Activated T-helper 1 cell treated with anti-CD3 and anti-CD28 coated beads, Interleukin-12 subunit alpha, Interleukin-12 subunit beta, Interleukin-2, Interleukin-4 antibody, amounts not matched to agents 30 ng/mL and 10 ng/mL and 1 ng/mL, durations not matched to agents 14 hours and 24 hours and 36 hours (primary cell): ENCODE measurements at places on chromosomes 3 and 15. TPM values are rescaled to one million over a fixed set of nuclear protein-coding genes. Genes with fewer than 3 reads are reported as not detected.

DNA sequence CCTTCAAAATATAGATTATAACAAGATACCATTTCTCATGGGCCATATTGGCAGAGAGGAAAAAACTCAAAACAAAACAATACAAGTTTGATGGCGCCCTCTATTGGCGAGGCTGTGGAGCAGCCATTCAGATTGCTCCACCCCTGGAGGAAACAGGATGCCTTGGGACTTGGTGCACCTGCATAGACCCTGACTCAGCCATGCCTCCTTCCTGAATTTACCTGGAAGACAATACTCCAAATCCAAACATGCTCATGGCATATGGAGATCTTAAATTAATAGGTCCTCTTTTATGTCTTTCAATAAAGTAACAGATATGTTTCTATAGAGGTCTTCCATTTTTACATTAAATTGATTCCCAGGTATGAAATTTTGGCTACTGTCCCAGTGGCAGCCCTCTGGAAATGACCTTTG, 90.0 kb downstream of the APBA2 start:
- peak; percentile 48 for DNase-seq

GRCh38 chr3:157376603-157377300, 59.9 kb upstream of the PTX3 start:
- no peak for DNase-seq

DNA sequence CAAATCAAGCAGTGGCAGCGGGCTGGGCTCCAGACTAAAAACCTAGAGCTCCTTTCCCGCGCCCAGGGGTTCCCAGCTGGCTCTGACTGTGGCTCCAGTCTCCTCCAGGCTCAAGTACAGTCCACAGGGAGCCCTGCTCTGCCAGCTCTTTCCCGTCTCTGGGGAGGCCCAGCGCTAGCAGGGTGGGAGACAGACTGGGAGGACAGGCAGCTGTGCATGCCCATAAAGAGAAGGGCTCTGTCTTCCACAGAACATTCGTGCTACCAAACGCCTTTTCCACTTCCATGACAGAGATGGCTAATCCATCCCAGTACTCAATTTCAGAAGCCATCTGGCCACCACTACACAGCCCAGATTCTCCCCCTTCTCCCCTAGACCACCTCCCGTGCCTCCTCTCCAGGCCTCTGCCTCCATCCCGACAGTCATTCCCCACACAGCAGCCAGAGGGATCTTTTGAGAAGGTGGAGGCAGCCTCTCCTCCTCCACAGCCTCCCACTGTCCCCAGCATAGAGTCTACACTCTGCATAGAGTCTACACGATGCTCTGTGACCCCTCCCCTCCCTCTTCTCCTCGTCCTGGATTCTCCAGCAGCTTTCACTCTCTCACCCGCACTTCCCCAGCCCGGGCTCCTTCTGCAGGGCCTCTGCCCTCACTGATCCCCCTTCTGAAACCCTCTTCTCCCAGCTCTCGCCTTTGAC, 6.8 kb upstream of the DUSP7 start:
- DNase-seq, result no peak

DNA sequence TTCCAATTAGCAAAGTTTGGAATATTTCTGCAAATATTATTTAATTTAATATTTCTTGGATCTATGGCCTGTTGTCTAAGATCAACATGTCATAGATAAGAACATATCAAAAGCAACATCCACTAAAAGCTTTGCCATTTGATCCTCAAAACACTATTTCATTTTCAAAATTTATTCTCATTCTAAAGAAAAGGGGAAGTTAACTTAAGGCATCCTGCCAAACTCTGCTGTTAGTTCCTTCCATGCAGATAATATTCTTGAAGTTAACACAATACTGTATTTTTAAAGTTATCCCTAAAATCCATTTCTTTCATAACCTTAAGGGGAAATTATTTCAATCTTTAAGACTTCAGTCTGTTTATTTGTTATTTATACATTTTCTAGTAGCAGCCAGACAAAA, 28.2 kb upstream of the GBE1 start:
- DNase-seq, result no peak

- no peak for DNase-seq
These were observed 9.0 kb downstream of the ZIC4 start for GRCh38 chr3:147397155-147397874.

DNA sequence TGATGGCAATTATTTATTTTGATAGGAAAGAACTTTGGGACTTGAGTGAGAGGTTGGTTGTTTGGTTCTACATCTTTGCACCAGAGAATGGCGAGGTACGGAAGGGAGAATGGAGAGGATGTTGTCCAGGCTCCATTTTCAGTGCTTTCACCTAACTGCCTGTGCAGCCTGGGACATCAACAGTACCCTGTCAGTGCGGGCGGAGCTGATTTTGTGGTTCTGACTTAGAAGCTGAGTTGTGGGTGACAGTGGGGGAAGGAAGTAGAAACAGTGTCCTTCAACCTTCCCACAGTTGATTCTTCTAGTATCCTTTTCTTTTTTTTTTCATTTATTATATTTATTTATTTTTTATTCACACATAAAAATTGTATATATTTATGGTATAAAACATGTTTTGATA, 95.3 kb downstream of the TIGIT start:
- no peak for DNase-seq

Gene CPNE9
- total RNA-seq, result 0.93 TPM in 1 of 2 replicates, not detected in the other

DNA sequence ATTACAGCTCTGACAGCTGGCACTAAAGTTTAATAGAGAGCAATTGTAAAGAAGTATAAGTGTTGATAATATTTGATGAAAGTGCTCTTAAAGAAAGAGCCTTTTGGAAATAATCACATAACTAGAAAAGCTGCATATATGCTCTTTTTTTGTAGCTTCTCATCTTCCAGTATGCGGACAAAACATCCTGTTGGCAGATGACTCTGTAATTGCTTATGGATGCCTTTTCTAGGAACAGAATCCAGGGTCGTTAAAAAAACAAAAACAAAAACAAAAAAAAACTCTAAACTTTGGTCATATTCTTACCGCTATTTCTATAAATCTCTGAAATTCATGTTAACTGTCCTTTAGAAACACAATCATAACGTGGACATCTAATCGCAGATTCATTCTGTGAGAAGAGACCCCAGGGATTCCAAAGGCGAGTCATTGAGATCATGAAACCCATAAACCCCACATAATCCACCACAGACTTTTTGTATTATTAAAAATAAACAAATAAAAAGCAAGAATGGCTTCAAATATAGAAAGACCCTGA, 109.8 kb downstream of the EPHA3 start:
- DNase-seq, result no peak

DNA sequence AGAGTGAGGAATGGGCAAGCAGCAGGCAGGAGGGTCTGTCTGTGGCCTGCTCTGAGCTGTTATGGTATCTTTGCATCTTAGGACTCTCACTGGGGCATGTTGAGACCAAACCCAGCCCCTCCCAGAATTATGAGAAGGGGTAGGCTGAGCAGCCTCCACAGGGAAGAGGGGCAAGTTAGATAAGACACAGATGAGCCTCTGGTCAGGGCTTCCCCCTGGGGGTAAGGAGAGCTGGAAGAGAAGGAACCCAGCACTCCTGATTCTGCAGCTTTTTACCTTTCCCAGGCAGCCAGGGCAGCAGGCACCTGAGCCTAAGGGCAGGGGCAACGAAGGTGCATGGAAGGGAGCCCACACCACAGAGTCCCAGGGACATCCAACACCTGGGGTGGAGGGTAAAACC, 19.3 kb downstream of the DUOX1 start:
- DNase-seq, result no peak

DNA sequence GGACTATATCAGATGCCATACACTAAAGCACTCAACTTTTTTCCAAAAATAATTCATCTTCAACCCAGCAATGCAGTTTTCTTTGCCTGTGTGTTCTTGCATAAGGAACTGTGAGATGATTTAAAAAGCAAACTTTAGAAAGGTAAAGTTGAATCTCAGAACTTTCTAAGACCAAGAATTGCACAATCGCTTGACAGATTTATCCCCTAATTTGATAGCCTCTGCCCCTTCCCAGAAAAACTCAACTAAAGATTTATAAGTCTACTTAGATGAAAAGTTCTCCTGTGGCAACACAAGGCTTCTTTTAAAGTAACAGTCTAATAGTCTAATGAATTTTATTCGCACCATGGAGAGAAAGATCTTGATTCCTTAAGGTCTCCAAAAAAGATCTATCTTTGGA, 259.3 kb downstream of the MAGI1 start:
- no peak for DNase-seq

Gene DNAJC17
- total RNA-seq, result 52.5 and 54.1 TPM in 2 replicates

DNA sequence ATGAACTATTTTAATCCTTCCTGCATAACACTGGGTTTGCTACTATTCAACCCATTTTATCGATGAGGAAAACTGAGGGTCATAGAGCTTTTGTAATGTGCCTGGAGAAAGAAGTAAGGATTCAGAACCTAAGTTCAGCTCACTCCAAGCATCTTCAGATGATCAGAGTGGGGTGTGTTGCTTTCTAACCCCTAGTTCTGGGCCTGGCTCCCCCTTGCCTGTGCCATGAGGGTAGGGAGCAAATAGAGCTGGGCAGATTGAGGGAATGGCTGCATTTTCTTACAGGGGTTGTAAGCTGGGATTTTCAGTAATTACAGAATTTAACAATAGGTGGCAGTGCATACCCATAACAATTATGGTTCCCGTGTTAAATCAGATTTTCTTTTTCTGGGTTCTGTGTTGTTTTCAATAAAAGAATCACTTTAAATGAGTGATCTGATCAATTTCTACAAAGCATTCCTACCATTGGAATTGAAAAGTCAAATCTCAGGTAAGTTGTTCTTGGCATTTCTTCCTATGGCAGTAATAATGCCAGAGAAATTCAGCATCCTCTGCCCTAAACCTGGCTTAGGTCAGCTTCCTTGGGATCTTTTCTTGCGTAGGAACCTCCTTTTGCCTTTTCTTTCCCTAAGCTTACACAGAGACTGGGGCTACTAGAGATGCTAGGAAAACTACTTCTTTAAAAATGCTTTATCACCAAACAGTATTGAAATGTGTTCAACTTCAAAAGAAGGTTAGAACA, 103.8 kb upstream of the IL12A start:
- DNase-seq, result no peak

GRCh38 chr15:100330221-100330620, 11.6 kb downstream of the ADAMTS17 start:
- no peak for DNase-seq

Gene TMEM212
- total RNA-seq, result not detected in 2 replicates

GRCh38 chr3:167372138-167372537, 8.0 kb downstream of the ZBBX start:
- DNase-seq, result no peak

DNA sequence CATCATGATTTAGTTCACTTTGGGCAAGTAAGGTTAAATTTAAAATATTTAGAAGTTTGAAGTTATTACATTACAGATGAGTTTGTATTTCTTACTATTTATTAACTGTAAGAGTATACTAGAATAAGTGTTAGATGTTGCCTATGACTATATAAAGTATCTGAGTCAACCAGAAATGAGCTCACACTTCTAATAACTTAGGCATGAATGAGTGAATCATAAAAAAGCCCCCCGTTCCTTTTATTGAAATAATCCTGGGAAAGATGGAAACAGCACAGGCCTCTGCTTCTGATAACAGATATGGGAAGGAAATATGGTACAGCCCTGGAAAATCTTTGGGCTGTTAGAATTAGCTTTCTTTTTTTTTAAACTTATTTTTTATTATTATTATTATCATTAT, 66.6 kb upstream of the TGFBR2 start:
- DNase-seq, result no peak

Gene ERC2
- 0.54 TPM in 1 of 2 replicates, not detected in the other for total RNA-seq

Gene SNTN
- not detected in 2 replicates for total RNA-seq

DNA sequence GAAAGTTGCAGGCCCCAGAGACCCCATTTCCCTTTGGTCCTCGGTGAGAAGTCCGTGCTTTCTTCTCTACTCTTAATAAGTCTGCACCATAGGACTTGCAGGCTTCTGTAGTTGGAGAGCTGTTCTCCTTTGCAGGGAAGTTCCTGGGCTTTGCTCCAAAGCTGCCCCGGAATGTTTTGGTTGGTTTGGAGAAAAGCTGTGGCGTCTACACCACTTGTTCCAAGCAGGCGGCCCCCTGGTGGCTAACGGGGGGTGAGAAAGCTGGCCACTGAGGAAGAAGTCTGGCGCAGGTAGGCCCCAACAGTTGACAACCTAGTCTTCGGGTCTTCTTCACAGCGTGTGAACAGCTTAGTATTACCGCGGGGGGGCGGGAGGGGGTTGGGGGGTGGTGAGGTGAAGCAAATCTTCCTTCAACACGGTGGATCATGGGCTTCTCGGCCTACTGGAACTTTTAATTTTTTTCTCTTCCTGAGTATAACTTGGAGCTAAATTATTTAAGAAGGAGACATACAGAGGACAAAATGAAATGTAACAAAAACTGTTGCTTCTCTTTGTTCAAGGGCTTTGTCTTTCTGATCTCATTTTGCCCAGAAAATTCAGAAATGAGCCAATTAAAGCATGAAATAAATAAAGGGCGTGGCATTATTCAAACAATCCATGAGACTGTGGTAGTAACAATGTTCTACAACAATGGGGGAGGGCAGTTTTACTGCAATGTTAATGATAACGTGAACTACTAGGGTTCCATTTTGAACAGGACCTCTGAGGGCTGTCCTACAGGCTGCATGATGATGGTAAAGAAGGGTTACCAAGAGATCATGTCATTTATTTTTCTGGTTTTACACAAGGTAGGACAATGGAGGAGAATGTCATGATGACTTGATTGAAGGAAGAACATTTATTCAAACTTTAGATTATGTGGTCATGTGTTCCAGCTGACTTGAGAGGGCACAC, 2.2 kb upstream of the THRB start:
- DNase-seq, result no peak
